Muscle of arm (tissue), 14 donors: ENCODE measurements at places on chromosomes 12 and 14. TPM values are rescaled to one million over a fixed set of nuclear protein-coding genes. Genes with fewer than 3 reads are reported as not detected.

The INHBE gene
- polyA plus RNA-seq = 1.2 TPM

DNA sequence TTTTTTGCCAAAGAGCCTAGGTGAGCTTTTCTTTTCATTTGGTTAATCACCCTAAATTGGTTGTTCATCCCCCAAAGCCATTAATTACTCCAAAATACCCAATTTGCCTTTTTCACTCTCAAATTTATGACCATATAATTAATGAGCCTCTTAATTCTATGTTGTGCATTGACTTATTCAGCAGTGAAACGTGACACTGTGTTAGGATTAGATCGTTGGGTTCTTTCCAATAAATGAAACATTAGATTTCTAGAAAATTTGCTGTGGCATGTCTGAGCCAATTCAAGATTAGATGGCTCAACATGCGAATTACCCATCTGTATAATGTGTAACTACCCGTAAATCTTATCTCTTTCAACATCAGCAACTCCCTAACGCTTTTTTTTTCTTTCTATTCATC, 273.4 kb downstream of the BMP4 start:
- DNase-seq = no peak

DNA sequence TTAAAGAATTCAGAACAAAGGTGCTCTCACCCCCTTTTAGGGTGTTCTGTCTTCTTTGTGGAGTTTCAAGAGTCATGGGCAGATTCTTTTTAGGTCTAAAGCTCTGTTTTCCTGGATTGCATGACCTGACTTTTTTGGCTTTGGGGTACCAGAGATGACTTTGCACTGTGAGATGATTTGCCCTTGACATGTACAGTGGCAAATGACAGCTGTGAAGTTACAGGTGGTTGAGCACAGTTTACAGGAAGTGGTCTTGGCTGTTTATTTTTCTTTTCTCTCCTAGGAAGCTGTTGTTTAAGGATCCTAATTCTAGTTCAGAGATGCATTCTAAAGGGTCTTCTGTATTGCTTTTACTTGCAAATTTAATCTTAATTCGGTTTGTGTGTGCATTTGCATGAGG, 83.8 kb upstream of the METAP2 start:
- no peak for DNase-seq

GRCh38 chr12:70831543-70831942, 89.0 kb downstream of the PTPRR start:
- no peak for DNase-seq

DNA sequence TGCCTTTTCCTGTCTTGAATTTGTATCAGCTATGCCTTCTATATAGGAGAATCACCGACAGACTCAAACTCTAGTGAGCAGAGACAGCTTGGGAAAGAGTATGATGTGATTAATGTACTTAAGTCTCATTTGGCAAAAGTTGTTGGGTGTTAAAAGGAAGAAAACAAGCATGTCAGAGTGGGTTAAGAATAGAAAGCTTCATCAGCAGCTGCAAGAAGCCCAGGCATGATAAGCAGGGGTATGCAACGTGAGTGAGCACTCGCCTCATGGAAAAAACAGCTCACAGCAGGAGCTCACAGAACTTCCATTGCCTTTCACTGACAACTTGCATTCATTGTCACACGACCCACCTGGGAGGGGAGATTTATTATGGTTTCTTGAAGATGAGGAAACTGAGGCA, 35.9 kb upstream of the WNK1 start:
- no peak for DNase-seq

GRCh38 chr12:83114966-83115365, 428.3 kb downstream of the TMTC2 start:
- DNase-seq = peak; percentile 50
